Stimulated activated CD4-positive, alpha-beta T cell treated with anti-CD3 and anti-CD28 coated beads, TNF-alpha, amount 100 ng/mL, for 4 hours (primary cell): ENCODE measurements at places on chromosomes 5 and 9.

GRCh38 chr9:20312732-20313131 is 309.6 kb downstream of the MLLT3 start:
- DNase-seq: no peak

DNA sequence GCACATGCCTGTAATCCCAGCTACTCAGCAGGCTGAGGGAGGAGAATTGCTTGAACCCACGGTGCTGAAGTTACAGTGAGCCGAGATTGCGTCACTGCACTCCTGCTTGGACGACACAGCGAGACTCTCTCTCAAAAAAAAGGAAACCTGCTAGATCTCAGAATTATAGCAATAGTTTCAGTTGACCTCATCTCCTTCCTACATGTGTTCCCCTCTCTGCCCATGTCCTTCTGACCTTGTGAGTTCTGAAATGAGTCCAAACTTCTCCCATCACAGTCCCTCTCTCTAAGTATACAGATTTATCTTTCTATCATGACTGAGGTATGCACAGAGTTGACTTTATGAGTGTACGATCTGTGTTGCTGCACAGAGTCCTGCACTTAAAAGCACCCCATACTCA is 44.6 kb upstream of the SHOC1 start:
- DNase-seq: no peak

DNA sequence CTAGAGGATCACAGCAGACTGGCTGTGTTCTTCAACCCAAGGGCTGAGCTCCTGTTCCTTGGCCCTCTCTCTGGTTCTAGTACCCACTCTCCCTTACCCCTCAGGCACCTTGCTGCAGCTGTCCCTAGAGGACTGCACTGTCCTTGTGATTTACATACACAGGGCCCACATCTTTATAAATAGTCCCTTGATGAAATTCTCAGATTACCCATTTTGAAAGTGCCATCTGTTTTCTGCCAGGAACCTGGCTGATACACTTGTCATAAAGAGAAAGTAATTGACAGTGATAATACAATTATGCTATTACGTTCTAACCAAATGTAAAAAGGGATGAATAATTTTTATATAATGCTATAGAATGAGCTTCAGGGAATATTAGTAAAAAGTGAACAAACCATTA is 16.5 kb upstream of the SPARC start:
- DNase-seq: no peak

GRCh38 chr9:137482094-137482781 is 23.1 kb upstream of the NSMF start:
- DNase-seq: no peak

DNA sequence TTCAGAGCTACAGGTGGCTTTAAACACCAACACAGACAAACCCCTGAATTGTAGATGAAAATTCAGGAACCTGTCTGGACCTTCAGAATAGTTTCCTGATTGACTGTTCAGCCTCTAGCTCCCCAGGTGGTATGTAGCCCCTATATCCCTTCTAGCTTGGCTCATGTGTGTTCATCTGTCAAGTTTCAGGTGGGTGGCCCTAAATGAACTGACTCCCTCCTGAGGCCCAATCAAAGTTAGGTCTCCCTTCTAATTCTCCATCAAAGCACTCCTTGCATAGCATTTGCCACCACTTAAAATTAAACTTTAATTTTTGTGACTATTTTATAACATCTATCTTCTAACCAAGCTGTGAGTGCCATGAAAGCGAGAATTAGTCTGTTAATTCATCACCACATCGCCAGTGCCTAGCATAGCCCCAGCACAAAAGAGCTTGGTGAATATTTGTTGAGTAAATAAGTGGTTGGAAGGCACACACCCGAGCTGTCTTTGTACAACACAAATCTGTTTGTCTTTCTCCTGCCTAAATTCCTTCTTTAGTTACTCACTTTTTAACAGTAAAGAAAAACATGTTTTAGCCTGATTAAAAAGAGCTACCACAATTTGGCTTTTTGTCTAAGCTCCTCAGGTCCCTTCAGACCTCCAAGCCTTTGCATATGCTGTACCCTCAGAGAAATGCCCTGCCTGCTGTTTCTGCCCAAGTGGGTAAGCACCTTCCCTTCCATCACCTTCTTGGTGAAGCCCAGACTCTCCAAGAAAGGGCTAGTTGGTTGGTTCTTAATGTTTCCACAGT is 138.1 kb upstream of the HMHB1 start:
- DNase-seq: no peak
